ENCODE measurements at places on chromosomes 16 and 17.

GRCh38 chr17:82531431-82531881 lies 11.9 kb downstream of the FOXK2 start:
- DNase-seq = no peak

DNA sequence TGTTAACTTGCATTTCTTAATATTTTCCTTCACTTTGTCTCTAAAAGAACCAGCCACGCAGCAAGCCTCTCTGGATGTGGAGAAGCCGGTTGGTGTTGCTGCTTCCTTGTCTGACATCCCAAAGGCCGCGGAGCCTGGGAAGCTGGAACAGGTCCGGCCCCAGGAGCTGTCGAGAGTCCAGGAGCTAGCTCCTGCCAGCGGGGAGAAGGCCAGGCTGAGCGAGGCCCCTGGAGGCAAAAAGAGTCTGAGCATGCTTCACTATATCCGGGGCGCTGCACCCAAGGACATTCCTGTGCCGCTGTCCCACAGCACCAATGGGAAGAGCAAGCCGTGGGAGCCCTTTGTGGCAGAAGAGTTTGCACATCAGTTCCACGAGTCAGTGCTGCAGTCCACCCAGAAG lies 22.8 kb downstream of the GINS2 start:
- DNase-seq = no peak

- DNase-seq = no peak
Observed at GRCh38 chr17:76635659-76636360, 7.7 kb downstream of the ST6GALNAC1 start.

- DNase-seq = no peak
Observed at GRCh38 chr16:86406056-86406455, 104.3 kb upstream of the FOXF1 start.

GRCh38 chr16:58317608-58318152 lies 22.9 kb upstream of the PRSS54 start:
- DNase-seq = no peak

DNA sequence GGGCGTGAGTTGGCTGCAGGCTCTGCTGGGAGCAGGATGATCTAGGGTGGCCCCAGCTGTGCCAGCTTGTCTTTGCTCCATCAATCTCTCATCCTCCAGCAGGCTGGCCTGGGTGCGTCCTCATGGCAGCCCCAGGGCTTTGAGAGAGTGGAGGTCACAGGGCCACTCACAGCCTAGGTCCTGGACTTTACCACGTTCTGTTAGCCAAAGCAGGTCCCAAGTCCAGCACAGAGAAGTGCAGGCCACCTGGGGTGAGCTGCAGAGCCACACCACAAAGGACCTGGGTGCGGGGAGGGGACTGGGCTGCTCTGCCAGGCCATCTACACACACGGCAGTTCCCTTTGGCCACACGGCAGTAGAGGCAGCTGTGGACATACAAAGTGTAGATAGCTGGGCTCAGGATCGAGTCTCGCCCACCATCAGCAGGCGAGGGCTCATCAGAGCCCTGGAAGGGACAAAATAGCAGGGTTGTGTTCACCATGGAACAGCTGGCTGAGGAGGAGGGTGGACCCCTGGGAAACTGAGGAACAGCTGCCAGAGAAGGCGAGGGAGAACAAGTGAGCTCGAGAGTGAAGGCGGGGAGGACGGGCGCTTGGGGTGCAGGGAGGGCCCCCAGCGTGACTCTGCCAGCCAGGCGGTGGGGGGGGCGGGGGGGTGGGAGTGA lies 30.0 kb downstream of the SREBF1 start:
- DNase-seq = no peak

All from DND-41 (cell line).